Activated CD8-positive, alpha-beta T cell treated with anti-CD3 and anti-CD28 coated beads, Interleukin-2, amount 10 ng/mL, durations not matched to agents 7 days and 5 days (primary cell): ENCODE measurements at places on chromosomes 6 and 20. TPM values are rescaled to one million over a fixed set of nuclear protein-coding genes. Genes with fewer than 3 reads are reported as not detected.

Gene IYD
- not detected for total RNA-seq

Gene FARS2
- 20.2 TPM for total RNA-seq

Gene LGSN
- total RNA-seq: not detected

Gene PTCRA
- total RNA-seq: not detected

Gene DDX39B
- total RNA-seq: 488 TPM

Gene PROKR2
- not detected for total RNA-seq

Gene TFAP2A
- not detected for total RNA-seq

Gene WFDC10B
- not detected for total RNA-seq

Gene TFAP2D
- total RNA-seq: not detected

Gene BANF2
- total RNA-seq: not detected

Gene BMP2
- total RNA-seq: not detected

Gene NFATC2
- 55.8 TPM for total RNA-seq

Gene LAMA5
- total RNA-seq: 0.63 TPM

Gene CCN2
- not detected for total RNA-seq
